ENCODE measurements at places on chromosomes 1 and 21.

- no peak for DNase-seq
Observed at GRCh38 chr1:196152975-196153374, 455.3 kb downstream of the KCNT2 start.

DNA sequence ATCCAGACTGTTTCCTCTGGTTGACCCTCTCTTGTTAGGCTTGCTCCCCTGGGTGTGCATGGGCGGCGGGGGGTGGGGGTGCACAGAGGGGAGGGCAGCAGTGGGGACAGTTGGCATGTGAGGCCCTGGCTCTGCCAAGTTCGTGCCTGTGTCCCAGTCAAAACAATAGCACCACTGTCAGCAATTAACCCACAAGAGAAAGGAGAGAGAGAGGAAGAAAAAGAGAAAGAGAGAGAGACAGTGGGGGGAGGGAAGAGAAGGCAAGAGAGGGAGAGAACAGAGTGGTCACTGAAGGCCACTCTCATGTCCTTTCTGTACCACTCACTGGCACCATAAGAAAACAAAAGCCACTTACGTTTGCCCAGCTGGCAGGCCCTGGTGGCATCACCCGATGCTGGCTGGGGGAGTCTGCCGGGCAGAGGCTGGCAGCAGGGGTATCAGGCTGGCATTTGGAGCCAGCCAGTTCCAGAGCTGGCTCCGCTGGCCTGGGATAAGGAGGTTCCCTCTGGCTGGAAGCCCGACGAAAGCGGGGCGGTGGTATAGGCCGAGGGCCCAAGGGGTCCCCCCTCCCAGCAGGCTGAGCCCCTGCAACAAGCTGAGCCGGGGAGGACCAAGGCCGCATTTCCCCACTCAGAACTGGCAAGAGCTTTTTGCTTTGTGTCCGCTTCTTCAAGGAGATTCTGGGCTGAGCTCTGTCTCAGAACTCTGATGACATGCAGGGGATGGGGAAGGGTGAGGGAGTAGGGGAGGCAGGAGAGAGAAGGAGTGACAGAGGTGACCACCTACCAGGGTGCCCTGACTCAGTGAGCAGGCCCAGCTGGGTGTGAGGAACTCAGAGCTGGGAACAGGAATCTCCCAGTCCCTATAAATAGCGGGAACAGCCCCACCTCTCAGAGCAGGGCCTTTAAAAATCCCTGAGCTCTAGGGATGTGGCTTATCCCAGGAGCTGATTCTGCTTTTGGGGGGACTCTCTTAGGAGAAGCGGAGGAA lies 27.9 kb downstream of the PIK3C2B start:
- no peak for DNase-seq

- no peak for DNase-seq
Observed at GRCh38 chr21:25942135-25942534, 207.4 kb downstream of the GABPA start.

- DNase-seq: no peak
Observed at GRCh38 chr1:94925004-94925403, 1.9 kb downstream of the CNN3 start.

DNA sequence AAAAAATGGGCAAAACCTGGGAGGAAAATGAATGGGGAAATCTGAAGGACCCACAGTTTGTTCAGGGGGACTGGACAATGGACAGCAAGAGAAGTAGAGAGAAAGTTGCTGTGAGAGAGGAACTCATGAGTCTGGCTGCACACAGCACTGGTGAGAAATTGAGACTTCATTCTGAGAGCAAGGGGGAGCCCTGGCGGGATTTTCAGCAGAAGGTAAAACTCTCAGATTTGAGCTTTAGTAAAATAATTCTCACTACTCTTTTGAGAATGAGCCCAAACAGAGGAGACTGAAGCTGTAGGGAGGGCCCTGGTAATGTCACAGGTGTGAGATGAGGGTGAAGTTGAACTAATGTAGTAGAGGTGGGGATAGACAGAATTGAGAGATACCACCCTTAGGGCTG lies 438.6 kb downstream of the OMA1 start:
- no peak for DNase-seq

- DNase-seq: no peak
Observed at GRCh38 chr1:183989078-183989577, 48.4 kb downstream of the COLGALT2 start.

- DNase-seq: no peak
Observed at GRCh38 chr21:42971897-42972275, 2.5 kb upstream of the PKNOX1 start.

DNA sequence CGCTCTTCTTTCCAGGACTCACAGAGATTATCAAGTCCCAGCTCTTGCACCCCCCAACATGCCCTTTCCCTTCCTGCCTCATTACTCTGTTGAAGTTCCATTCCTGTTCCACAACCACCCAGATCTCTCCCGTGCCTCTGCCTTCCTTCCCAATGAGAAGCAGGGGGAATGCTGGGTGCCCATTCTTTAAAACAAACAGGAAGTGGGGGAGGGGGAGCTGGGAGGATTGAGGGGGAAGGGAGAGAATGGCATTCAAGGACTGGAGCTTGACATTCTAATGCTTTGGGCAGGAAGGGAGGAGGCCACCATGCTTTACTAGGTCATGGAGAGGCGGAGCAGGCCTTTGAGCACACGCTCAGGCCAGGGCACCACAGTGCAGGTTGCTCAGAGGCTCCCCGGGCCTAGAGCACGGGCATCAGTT lies 150.3 kb upstream of the IRF2BP2 start:
- no peak for DNase-seq

DNA sequence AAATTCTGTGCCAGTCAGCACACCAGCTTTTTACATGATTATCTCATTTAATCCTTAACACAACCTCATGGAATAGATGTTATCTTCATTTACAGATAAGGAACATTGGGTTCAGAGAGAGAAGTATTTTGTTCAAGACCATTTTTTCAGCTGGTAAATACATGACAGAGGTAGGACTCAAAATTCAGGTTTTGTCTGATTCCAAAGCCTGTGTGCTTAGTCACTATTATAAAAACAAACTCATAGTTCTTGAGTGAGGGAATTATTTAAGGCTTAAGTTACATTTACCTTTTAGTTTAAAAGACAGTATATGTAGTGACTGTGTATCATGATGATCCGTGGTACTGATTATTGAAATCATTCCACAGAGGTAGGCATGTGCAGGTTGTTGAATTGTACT lies 125.2 kb downstream of the MAGI3 start:
- no peak for DNase-seq

DNA sequence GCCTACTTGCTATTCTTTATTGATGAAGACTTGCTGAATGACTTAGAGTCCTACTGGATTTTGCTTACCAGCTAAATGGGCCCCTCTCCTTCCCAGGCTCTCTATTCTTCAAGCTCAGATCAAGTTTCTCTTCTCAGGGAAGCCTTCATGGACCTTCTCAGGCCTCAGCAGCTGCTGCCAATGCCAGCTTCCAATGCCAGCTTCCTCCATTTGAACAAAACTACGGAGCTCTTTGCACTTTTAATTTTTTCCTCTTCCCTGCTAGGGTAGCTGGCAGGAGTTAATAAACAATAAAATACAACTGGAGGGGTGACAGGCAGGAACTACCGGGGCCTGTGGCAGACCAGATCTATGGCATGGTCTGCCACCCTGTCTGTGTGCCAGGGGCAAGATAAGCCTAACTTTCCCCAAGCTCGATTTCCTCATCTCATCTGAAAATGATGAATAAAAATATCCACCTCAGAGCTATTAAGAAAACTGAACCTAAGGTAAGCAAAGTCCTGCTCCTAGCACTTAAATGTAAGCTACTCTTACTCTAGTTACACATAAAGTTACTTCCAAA lies 995 bp upstream of the IPO13 start:
- DNase-seq: no peak

GRCh38 chr1:160363951-160364735 lies 2.7 kb upstream of the NHLH1 start:
- no peak for DNase-seq

DNA sequence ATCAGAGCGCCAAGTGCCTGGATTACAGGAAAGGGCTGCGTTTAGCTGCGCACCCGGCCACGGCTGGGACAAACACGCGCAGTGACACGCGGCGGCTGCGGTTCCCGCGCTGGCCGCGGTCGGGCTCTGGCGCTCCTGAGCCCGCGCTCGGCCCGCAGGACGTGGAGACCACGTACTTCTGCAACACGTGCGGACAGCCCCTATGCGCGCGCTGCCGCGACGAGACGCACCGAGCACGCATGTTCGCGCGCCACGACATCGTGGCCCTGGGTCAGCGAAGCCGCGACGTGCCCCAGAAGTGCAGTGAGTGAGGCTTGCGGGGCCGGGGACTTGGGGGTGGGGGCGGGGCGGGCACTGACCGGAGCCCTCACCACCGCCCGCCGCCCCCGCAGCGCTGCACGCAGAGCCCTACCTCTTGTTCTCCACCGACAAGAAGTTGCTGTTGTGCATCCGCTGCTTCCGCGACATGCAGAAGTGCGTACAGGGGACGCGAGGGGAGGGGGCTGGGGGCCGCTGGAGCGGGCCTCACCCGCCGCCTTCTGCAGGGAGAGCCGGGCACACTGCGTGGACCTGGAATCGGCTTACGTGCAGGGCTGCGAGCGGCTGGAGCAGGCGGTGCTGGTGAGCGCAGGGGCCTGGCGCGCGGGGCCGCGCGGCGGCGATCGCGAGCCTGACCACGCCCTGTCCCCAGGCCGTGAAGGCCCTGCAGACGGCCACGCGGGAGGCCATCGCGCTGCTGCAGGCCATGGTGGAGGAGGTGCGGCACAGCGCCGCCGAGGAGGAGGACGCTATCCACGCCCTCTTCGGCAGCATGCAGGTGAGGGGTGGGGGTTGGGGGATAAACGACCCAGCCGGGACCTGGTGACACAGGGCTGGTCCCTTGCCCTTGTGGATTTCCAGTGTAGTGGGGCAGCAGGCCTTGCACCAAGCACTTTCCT lies 3.1 kb downstream of the RNF207 start:
- no peak for DNase-seq

GRCh38 chr1:185288435-185288834 lies 28.6 kb downstream of the IVNS1ABP start:
- DNase-seq: no peak

GRCh38 chr1:72023063-72023930 lies 259.0 kb downstream of the NEGR1 start:
- no peak for DNase-seq

- no peak for DNase-seq
Observed at GRCh38 chr1:64234714-64235113, 31.3 kb downstream of the UBE2U start.

DNA sequence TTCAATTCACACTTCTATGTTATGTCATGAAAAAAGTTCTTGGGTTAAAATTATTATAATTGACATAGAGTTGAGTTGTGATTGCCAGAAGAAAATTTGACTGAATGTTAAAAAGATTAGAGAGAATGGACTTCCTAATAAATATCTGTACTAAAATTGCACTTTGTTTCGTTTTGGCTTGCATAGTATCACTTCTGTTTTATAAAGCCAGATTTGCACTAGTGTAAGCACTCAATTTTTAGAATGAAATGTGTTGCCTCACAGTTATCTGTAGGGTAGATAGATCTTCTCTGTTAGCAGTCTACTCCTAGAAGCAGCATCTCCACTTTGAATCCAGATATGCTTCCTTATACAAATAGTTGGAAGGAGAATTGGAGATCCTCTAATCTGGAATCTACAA lies 95.2 kb upstream of the MPC2 start:
- no peak for DNase-seq

DNA sequence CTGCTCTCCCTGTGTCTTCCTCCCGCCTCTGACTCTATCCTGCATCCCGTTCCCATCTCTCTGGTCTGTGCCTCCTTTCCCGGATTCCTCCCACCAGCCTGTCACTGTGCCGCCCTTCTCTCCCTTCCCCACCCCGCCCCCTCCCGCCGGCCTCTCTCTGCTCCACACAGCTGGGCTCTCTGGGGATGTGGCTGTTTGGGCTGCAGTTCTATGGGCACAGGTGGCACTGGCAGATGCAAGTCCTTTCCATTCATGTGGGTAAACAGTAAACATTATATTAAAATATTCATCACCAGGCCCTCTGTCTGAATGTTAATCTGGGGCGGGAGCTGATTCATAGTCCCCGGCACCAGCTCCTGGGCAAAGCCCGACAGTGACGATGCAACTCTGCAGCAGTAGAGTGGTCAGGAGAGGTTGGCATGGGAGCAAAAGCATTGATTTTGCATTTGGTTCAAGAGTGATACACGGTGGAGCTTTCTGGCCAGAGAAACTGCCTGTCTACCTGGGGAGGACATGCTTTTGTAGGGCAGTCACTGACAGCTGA lies 249.3 kb downstream of the TNR start:
- no peak for DNase-seq

DNA sequence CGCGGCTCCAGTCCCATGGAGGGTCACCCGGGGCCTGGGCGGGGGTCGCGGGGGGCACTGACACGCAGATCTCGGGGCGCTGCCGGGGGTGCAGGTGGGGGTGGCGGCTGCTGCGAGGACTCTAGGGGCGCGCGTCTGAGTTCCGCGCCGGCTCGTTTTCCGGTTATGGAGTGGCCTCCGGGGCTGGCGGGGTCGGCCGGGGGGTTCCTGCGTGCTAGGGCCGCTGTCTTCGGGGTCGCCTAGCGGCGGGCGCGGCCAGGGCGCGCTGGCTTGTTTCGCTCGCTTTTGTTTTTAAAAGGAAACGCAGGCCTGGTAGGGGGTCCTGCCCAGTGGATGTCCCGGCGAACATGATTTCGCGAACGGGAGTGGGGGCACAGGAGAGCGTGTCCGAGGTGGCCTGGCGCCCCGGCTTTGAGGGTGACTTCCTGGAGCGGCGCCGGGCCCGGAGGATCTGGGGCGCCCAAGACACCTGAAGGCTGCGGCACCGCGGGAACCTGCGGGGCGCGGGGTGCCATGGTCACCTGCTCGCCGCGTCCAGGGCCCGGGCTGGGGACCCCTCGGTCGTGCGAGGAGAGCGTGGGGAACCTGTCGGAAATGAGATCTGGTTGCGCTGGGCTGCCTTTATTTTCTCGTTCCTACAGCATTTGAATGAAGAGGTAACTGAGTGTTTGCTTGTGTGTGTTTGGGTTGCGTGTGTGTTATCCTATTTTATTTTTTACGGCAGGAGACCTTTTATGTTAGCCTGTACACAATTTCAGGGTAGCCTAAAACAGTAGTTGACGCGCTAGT lies 618 bp downstream of the ETS2 start:
- DNase-seq: peak; percentile 13

- no peak for DNase-seq
Observed at GRCh38 chr1:19220991-19221390, 10.9 kb upstream of the UBR4 start.

- DNase-seq: no peak
Observed at GRCh38 chr21:41506611-41507520, 1.1 kb downstream of the TMPRSS2 start.

DNA sequence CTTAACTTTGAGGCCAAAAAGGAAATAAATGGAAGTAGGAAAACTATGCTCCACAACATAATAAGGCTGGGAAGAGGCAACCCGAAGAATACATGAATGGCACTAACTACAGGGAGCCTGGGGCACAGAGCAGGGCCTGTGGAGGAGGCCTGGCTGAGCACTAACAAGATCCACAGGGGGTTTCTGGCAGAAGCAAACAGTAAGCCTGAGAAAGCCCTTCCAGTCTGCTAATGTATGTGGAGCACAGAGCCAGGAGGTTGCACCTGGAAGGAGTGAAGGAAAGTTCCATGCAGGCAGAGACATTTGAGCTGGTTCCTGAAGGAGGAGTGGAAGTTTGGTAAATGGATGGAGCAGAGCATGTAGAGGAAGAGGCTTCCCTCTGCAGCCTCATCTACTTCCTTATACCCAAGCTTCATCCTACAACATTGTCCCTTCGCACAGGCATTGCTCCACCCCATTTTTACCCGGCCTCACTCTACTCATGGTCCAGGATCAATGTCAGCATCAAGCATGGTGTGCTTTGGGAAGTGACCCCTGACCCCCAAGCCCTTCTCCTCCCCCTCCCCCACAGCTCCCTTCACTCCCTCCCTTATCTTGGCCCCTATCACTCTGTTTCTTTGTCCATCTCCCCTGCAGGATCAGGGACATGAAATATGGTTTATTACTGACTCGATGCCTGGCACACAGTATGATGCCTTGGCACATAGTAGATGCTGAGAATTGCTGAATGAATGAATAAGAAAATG lies 23.3 kb downstream of the SHISA4 start:
- DNase-seq: no peak

All from effector CD4-positive, alpha-beta T cell (primary cell).